ENCODE measurements at places on chromosomes 13 and 19. TPM values are rescaled to one million over a fixed set of nuclear protein-coding genes. Genes with fewer than 3 reads are reported as not detected.
A peak's percentile ranks its signal among the peaks of the same experiment; 100 is the strongest.

- H3K27me3 ChIP-seq: no peaks in the 10 kb centered on the region
- no peak for DNase-seq
- H3K27ac ChIP-seq: no peak overlapping the region
- H3K4me3 ChIP-seq: no peak overlapping the region
Measured at GRCh38 chr13:109764470-109765291, 21.7 kb downstream of the IRS2 start.

DNA sequence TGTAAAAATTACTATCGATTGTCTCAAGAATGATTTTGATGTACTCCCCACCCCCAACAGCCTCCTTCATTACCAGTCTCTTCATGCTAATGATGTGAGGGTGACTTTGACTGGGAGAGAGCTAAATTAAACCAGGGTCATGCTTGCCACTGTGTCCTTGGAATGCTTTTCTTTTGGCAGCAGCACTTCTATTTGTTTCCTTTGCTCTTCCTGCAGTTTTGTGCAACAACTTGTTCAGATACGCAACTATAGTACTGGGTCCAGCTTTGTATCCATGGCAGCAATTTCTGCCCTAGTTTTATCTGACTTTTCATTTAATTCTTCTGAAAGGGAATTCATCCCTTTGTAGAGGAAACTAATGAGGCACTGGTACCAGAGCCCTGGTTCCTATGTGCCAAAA is 2792.1 kb downstream of the PCDH9 start:
- H3K4me3 ChIP-seq: no peak overlapping the region
- no peak for DNase-seq
- no peaks in the 10 kb centered on the region for H3K27me3 ChIP-seq
- H3K4me1 ChIP-seq: no peaks in the 10 kb centered on the region

DNA sequence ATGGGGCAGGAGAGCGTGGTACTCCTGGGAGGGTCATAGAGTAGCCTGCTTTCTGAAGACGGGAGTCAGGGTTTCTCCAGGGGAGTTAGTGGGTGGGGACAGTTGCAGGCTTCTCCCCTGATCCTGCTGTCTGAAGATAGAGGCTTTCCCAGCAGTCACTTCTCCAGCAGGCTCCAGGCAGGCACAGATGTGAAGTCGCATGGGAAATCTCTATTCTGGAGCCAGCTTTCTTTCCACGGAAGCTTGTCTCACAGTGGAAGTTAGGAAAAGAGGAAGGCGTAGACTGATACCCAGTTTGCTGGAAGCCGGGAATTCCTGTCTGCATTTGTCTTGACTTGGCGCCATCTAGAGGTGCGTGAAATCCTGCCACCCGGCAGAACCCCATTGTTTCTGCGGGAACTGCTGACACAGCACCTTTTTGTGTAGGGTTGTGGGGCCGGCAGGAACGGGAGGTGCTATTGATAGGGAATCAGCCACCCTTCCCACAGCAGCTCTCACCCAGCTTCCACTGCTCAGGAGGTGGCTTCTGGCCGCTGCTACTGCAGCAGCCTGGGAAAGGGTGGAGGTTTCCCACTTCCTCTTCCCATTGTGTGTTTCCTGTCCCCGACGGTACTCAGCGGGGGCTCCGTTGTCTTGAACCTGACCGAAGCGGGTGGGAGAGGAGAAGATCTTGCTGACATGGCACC is 28.5 kb upstream of the NPAS1 start:
- H3K4me1 ChIP-seq: peaks cover 16% of the 10 kb centered on the region
- peak; percentile 77 for DNase-seq
- H3K27ac ChIP-seq: peak overlapping the region; percentile 64
- no peak overlapping the region for H3K4me3 ChIP-seq
- H3K27me3 ChIP-seq: no peaks in the 10 kb centered on the region

RGS9BP gene
- total RNA-seq: 0.79 TPM

GRCh38 chr13:46182491-46182877 is 507 bp upstream of the LCP1 start:
- H3K4me1 ChIP-seq: peaks cover 38% of the 10 kb centered on the region
- H3K27ac ChIP-seq: peak overlapping the region; percentile 99
- DNase-seq: no peak
- H3K27me3 ChIP-seq: no peaks in the 10 kb centered on the region
- peaks cover 33% of the 10 kb centered on the region for H3K36me3 ChIP-seq

DNA sequence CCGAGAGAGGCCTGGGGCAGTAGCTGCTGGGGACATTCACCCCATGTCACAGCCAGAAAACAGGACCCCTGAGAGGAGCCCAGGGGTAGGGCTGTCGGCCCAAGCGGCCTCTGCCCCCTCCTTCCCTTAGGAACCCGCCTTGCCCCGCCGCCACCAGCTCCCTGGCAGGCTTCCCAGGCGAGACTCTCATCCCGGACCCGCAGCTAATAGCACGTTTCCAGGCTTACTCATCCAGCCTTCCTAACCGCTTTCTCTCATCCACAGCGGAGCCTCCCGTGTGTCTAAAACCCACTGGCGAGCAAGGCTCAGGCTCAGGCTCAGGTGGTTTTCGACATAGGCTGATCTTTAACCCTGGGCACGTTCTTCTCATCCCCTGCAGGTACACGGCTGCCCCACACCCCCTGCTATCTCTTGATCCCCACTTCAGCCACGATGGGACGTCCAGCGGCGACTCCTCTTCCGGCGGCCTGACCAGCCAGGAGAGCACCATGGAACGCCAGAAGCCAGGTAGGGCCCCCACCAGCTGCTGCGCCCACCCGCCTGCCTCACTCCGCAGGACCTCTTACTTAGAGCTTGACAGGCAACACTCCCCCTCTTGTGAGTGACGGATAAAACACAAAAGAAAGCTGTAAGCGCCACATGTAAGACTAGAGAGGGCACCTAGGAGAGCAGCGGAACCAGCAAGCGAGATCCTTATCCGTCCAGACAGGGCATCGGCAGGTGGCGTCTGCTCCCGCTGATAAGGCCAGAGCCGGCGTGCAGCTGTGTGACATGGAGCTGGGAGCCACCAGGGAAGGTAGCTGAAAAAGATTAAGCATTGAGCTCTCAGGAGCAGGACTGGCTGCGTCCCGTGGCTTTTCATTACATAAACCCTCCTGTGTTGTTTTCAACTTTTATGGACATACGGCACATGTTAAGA is 71.3 kb downstream of the DPF1 start:
- no peak overlapping the region for H3K27ac ChIP-seq
- H3K36me3 ChIP-seq: no peaks in the 10 kb centered on the region
- DNase-seq: no peak
- H3K4me3 ChIP-seq: no peak overlapping the region
- H3K27me3 ChIP-seq: no peaks in the 10 kb centered on the region
- no peaks in the 10 kb centered on the region for H3K4me1 ChIP-seq

RASL11A gene
- 0.70 TPM for total RNA-seq

ZNF816 gene
- 9.8 TPM for total RNA-seq

GRCh38 chr19:18144906-18145305 is 8.1 kb upstream of the PIK3R2 start:
- H3K4me3 ChIP-seq: no peak overlapping the region
- no peak overlapping the region for H3K27ac ChIP-seq
- DNase-seq: no peak

PGLYRP1 gene
- total RNA-seq: not detected

- no peak overlapping the region for H3K4me3 ChIP-seq
- DNase-seq: no peak
- H3K27ac ChIP-seq: no peak overlapping the region
- H3K4me1 ChIP-seq: peaks cover 6% of the 10 kb centered on the region
Measured at GRCh38 chr19:49988433-49988832, 27.5 kb upstream of the SIGLEC11 start.

ARHGAP33 gene
- 40.0 TPM for total RNA-seq

DNA sequence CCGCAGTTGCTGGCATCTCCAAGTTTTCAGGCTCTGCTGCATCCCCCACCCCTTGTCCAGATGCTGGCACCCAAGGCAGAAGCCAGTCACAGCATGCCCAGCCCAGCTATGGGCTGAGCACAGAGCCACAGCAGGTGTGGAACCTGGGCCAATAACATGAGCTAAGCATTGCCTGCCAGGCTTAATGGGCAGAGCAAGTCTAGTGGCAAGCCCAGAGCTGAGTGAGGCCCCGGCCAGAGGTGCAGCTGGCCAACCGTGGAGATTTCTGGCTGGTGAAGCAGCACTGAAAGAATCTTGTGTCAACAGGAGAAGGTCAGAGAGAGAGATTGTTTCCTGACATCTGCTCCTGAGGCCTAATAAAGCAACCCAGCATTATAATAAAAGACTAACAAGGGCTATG is 111.0 kb downstream of the B3GLCT start:
- no peak overlapping the region for H3K4me3 ChIP-seq
- no peak overlapping the region for H3K27ac ChIP-seq
- no peaks in the 10 kb centered on the region for H3K4me1 ChIP-seq

DNA sequence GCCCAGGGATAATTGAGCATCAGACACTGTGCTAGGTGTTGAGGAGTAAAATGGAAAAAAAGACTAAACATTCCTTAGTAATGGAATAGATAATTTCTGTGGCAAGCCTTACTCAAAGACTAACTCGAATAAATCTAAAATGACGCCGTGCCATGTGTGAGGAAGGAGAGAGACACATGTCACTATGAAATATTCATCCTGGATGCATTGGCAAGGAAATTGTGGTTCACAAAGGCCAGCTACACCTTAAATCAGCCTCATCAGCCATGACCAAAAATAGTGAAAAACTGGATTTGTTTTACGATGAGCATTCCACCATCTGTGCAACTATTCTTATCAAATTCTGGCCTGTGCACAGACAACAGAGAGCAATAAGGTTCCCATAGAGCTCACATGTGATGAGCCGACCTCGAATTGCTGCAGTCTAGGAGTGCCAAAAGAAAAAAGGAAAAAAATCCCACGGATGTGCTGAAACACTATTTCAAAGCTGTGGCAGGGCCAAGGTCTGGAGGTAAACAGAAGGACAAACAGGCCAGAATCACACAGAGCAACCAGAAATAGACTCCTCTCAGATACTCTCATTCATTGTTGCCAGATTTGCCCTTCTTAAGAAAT is 505.7 kb downstream of the EFNB2 start:
- H3K36me3 ChIP-seq: no peaks in the 10 kb centered on the region
- no peak overlapping the region for H3K27ac ChIP-seq
- H3K27me3 ChIP-seq: no peaks in the 10 kb centered on the region
- H3K4me3 ChIP-seq: no peak overlapping the region
- H3K4me1 ChIP-seq: no peaks in the 10 kb centered on the region

WDR87 gene
- not detected for total RNA-seq

DNA sequence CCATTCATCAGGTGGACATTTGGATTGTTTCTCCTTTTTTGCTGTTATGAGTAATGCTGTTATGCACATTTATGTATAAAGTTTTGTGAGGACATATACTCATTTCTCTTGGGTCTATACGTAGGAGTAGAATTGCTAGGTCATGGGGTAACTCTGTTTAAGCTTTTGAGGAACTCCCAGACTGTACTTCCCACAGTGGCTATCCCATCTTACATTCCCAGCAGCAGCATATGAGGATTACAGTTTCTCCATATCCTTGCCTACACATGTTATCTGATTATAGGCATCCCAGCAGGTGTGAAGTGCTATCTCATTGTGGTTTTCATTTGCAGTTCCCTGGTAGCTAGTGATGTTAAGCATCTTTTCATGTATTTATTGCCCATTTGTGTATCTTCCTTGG is 5.9 kb downstream of the ZSCAN22 start:
- H3K27ac ChIP-seq: no peak overlapping the region
- H3K36me3 ChIP-seq: peaks cover 12% of the 10 kb centered on the region
- no peak for DNase-seq
- H3K27me3 ChIP-seq: no peaks in the 10 kb centered on the region
- peaks cover 4% of the 10 kb centered on the region for H3K4me1 ChIP-seq

- no peaks in the 10 kb centered on the region for H3K36me3 ChIP-seq
- no peaks in the 10 kb centered on the region for H3K27me3 ChIP-seq
- no peak for DNase-seq
- peaks cover 60% of the 10 kb centered on the region for H3K4me1 ChIP-seq
- H3K27ac ChIP-seq: no peak overlapping the region
Measured at GRCh38 chr19:40279120-40279551, 6.0 kb downstream of the AKT2 start.

- no peak for DNase-seq
- H3K4me3 ChIP-seq: peak overlapping the region; percentile 96
- H3K27me3 ChIP-seq: peaks cover 1% of the 10 kb centered on the region
- peak overlapping the region; percentile 97 for H3K27ac ChIP-seq
Measured at GRCh38 chr19:15123900-15124299, 16.7 kb downstream of the SYDE1 start.

ATP12A gene
- total RNA-seq: 4.7 TPM

DNA sequence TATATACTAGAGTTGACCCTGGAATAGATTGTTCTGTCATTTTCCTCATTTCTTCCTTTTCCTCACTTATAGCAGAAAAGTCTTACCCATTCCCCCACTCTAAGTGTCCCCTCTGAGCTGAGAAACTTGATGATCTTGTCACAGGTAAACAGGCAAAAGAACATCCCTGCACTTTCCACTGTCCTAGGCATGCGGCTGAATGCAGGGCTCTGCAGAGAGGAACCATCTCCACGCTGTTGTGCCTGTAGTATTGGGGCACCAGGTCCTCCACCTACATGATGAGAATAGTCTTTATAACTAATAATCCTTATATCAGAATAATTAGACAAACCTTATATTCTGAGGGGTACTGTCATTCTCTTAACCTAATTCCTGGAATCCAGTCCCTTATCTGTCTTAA is 211.3 kb downstream of the RBM26 start:
- H3K27ac ChIP-seq: peak overlapping the region; percentile 64

PIAS4 gene
- total RNA-seq: 34.0 TPM

ZFP28 gene
- 4.2 TPM for total RNA-seq

ZNF610 gene
- 1.4 TPM for total RNA-seq

FOXO1 gene
- total RNA-seq: 27.1 TPM

GRK1 gene
- total RNA-seq: not detected

GRCh38 chr19:8513687-8514504 is at the start of gene ZNF414:
Gene ZNF414 (minus strand): TSS chr19:8514167. CDS start chr19:8514046, 121 bp downstream.
- peaks cover 7% of the 10 kb centered on the region for H3K36me3 ChIP-seq
- H3K27me3 ChIP-seq: no peaks in the 10 kb centered on the region
- peak within 1 kb of the TSS; percentile 98 for H3K27ac ChIP-seq

ZNF285 gene
- 1.2 TPM for total RNA-seq

FCHO1 gene
- 58.4 TPM for total RNA-seq

DNA sequence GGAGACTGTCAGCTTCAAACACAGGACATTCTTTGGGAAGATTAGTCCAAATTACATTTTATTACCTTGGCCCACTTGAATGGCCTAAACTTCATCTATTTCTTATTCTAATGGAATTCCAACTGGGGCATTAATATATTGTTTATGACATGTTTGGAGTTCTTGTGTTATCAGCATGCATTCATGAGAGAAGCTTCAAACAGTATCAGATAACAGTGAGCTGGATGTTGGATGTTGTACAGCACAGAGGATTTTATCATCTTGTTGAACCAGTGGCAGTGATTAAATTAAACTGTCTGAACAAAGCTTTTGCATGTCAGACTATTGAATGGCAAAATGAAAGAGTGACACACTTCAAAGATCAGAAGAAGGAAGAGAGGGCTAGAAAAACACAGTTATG is 50.0 kb downstream of the MZT1 start:
- no peaks in the 10 kb centered on the region for H3K36me3 ChIP-seq
- H3K4me3 ChIP-seq: no peak overlapping the region
- no peak for DNase-seq
- H3K27me3 ChIP-seq: peaks cover 3% of the 10 kb centered on the region
- no peaks in the 10 kb centered on the region for H3K4me1 ChIP-seq

DNA sequence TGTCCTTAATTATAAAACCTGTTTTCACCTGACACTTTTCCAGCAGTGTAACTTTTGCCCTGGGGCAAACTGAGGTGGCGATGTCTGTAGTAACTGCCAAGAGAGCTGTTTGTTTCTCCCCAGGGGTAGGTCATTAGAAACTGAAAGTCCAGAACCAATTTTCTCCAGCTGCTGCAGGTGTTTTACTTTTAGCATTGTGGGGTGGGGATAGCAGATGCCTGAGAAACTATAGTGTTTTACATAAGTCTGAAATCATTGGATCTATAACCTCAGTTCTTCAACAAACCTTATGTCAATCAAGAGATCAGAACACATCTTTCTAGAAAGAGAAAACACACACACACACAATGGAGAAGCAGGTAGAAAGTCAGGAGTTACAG is 92.7 kb downstream of the LHFPL6 start:
- no peaks in the 10 kb centered on the region for H3K4me1 ChIP-seq
- DNase-seq: no peak
- peaks cover 4% of the 10 kb centered on the region for H3K27me3 ChIP-seq
- H3K4me3 ChIP-seq: no peak overlapping the region
